ENCODE measurements at places on chromosomes 4 and X.

DNA sequence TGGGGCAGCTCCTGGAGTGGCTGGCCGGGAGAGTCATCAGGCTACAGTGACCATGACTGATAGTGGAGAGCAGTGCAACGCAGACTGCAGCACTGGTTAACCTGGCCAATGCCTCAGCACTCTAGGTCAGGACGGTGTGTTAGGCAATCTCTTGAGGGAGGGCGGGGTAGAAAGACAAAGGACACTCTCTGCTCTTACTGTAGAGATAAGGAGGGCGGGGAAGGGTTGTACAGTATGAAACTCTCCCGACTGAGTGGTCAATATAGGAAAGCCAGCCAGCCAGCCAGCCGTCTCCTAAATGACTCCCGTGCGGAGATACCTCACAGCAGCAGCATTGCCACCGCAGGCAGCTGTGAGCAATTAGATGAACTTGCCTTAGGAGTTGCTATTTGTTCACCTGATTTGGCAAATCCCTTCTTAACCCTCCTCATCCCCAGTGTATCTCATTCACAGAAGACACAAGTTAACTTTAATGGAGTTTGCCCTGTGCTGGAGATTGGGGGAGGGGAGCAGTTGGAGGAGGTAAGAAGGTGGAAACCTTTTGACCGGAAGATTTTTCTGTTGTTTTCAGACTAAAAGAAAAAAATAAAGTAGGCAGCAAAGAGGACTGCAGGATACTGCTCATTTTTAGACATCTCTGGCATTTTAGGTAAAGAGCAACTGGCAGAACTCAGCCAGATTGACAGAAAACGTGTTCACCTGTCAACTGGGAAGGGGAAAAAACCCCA, 330.5 kb downstream of the HNRNPD start:
- no peak for DNase-seq

- no peak for DNase-seq
Observed at GRCh38 chr4:41146196-41146595, 68.1 kb downstream of the APBB2 start.

DNA sequence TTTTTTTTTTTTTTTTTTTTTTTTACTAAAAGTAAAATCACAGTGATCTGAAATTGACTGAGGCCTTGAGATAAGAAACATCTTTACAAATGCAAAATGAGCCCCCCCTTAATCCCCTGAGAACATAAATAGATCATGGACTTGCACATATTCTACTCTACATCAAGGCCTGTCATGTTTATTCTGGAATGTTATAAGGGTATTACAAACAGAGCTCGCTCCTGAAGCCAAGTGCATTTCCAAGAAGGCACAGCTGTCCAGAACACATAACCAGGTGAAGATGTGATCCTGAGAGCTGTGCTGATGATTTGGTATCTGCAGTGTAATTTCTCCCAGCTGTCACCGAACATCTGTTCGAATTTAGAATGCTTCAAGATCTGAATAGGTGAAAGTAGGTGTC, 384.5 kb downstream of the GPAT3 start:
- no peak for DNase-seq

- peak; percentile 69 for DNase-seq
Observed at GRCh38 chrX:107731831-107732502, 43.6 kb downstream of the TSC22D3 start.

DNA sequence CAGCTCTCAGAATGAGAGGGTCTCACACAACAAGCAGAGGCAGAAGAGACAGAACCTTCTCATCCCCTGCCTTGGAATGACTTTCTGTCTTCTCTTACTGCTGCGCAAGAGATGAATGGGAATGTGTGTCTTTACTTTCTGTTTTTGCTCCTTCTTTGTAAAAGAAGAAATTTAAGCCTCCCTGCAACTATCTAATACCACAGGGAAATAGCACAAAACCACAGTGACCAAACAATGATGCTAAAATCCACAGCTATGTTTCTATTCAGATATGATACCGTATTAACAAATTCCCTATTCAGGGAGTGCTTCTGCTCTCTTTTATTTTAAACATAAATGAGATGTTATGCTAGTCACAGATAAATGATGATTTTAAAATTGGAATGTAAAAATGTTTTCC, 173.8 kb upstream of the RAI2 start:
- DNase-seq, result no peak

- DNase-seq, result no peak
Observed at GRCh38 chrX:134542485-134542884, 82.5 kb downstream of the HPRT1 start.

DNA sequence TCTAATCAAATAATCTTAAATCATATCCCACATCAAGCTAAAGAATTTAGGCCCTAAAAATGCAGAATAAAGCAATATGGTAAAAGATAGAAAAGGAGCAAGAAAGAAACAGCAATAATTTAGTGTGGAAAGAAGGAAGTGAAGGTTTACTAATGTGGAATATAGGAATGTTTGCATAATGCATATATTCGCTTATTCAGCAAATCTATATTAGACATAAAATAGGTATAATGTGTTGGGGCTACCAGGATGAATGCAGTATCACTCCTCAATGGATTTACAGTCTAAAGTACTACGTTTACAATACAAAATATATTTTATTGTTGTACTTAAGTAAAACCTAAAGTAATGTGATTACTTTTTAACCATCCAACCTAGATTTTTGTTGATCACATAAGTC, 4.7 kb downstream of the CENPE start:
- no peak for DNase-seq

DNA sequence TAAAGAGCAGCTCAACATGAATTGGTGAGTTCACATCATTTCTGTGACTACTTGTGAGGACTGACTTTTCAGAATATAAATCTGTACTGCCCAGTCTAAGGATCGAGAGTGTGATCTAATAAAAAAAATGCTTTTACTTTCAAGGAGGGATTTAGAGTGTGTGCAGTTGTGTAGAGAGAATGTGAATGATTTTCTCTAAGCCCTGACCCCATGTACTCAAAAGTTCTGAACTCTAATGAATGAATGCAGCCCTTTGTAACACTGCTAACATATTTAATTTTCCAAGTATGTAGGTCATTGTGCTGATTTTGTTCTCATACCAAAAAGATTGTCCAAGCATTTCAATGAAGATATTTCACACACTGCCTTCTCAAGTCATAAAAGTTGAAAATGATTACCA, 92.5 kb upstream of the STOX2 start:
- no peak for DNase-seq

DNA sequence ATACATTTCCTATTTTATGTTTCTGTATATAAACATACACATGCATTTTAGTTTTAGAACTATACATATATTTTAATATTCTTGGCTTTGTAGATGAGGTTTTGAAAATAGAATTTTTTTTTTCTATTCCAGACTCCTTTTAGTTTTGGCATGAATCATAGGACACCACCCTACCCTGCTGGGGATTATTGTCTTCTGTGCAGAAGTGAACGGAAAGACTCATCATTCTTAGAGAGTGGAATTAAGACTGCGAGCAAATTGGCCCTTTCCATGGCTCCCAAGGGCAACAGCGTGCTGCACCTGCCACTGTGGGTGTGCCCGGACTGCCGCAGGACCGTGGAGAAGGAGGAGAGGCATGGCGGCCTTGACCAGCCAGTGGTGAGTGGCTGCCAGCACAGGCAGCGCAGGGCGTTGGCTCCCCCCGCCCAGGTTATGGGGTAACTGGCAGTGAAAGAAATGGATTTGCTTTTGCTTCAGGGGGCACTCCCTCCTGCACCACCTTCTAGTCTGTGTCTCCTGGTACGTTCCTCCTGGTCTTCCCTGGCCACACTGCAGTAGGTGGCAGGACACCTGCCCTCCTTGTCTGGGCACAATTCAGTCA, 59.6 kb downstream of the FAM193A start:
- no peak for DNase-seq

DNA sequence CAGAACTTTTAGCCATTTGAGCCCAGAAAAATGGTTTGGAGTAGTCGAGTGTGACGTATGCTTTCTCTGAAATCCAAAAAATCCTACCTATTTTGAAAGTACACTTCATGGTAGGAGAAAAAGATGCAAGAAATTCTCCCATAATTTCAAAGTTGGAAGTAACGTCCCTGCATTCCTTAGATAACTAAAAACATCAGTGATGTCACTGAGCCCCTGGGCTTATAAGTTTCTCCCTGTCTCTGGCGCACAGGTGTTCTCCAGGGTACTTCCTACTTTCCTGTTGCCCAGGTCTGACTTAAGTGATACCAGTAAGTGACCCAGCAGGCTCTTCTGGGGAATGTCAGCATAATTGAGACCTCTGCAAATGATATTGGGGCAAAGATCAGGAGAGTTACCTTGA, 90.5 kb upstream of the WDR1 start:
- DNase-seq, result no peak

GRCh38 chr4:184283659-184284335, 66.1 kb upstream of the ENPP6 start:
- DNase-seq, result peak; percentile 68

DNA sequence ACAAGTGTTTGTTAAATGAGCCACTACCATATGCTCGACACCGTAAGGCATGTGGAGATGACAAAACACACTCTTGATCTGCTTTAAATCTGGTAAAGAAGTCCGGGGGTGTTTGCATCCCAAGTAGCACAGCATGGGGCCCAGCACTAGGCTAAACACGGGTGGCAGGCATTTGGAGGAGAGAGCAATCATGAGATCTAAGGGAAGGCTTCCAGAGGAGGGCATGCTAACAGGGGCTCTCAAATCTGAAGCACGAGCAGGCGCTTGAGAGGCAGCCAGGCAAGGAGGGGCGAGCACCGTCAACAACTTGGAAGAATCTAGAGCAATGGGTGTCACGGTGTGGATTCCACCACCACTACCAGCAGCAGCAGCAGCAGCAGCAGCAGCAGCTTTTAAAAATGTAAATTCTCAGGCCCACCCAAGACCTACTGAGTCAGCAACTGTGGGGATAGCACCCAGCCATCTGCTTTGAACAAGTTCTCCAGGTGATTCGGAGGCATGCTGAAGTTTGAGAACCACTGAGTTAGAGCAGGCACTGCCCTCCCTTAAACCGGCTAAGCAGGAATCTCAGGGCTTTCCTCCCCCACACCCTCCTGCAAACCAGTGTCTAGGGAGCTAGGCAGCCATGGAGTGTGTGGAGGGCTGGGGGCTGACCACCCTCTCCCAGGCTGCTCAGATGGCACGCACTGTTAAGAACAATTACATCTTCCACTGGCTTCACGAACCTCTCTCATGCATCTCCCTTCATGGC, 70.2 kb upstream of the MAP3K15 start:
- no peak for DNase-seq

All from putamen (tissue), 1 donor.